ENCODE measurements at places on chromosomes 3 and 15.

DNA sequence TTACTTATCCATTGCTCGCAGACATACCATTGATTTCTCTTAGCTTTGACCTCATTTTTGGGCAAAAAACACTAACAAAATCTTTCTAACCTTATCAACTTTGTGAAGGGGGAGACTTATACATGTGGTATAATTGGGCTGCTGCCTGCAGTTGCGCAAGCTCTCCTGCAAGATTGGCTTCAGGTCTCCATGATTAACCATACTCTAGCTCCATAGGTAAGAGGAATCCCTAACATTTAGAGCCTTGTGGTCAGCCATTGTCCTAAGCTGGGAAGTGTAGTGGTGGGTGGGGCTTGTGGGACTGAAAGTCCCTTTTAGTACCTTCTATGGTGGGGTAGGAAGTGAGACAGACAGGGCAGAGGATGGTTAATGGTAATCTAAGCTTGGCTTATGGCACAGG lies 179.6 kb upstream of the THRB start:
- DNase-seq = no peak

GRCh38 chr3:53579636-53580035 lies 85.2 kb downstream of the CACNA1D start:
- no peak for DNase-seq

DNA sequence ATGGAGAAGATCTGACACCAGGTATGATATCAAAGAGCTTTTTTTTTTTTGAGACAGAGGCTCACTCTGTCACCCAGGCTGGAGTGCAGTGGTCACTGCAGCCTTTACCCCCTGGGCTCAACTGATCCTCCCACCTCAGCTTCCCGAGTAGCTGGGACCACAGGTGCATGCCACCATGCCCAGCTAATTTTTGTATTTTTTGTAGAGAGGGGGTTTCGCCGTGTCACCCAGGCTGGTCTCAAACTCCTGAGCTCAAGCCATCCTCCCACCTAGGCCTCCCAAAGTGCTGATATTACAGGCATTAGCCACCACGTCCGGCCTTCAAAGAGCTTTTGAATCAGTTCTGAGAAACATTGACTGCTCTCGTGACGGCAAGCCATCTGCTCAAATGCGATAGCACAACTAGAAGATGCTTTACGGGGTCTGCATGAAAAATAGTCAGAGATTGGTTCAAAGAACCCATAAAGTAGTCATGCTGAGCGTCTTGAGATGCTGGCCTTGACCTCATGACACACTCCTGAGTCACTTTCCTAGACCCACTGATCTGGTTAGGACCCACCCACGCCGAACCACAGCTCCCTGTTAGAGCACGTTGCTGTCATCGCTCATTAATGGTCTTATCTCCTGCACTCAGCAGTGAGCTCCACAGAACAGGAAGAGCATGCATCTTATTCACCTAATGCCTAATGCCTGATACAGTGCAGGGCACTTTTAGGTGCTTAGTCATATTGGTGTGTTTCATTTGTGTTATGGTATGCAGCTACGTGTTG lies 57.0 kb upstream of the NR2F2 start:
- DNase-seq = peak; percentile 92

GRCh38 chr3:107810171-107811071 lies 280.4 kb downstream of the CD47 start:
- no peak for DNase-seq

DNA sequence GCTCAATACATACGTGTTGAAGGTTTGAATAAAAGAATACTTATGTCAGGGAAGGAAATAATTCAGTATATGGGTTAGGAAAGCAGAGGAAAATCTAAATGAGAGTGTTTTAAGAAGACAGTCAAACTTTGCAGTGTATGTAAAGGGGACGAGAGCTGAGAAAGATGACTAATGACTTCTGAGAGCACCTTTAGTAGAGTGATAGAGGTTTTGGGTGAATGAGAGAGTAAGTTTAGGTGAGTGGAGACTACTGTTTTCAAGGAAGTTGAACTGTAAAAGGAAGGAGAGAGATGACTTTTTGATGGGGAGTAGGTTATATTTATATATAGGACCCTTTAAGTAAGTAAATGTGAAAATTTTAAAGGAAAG lies 9.4 kb downstream of the TBC1D23 start:
- DNase-seq = no peak

GRCh38 chr3:78967061-78967460 lies 800.7 kb downstream of the ROBO1 start:
- DNase-seq = no peak

DNA sequence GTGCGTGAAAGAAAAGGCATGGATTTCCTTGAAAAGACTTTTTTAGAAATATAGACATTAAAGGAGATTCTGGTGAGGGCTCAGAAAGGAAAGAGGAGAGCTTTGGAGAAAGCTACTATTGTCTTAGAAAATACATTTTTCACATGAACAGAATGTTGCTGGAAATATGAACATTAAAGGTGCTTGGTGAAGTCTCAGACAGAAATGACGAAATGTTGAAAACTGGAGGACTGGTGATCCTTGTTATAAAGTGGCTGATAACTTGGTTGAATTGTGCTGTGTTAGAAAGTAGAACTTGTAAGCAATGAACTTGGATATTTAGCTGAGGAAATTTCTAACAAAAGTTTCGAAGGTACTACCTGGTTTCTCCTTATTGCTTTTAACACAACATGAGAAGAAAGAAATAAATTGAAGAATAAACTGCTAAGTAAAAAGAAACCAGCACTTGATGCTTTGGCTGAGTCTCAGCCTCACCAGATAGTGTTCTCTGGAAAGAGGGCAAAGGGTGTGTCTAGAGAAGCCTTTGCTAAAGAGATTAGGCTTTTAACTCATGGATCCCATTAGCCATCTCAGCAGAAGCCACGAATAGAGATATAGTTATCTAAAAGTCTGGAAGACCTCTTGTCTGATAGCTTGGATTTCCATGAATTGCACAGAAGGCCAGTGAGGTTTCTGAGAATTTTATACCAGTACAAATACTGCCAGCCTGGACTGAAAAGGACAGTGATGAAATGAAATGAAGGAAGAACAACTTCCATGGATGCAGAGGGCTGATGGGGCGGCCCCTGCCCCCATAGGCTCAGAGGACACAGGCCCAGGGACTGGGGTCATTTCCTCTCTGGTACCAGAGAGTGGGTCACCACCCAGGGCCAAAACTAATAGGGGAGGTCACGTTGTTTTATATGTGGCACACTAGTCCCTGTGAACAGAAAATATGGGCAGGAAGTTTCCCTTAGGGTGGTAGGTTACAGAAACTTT lies 91.5 kb downstream of the RPL22L1 start:
- DNase-seq = no peak

- no peak for DNase-seq
Measured at GRCh38 chr3:46906471-46907058, 29.0 kb downstream of the PTH1R start.

DNA sequence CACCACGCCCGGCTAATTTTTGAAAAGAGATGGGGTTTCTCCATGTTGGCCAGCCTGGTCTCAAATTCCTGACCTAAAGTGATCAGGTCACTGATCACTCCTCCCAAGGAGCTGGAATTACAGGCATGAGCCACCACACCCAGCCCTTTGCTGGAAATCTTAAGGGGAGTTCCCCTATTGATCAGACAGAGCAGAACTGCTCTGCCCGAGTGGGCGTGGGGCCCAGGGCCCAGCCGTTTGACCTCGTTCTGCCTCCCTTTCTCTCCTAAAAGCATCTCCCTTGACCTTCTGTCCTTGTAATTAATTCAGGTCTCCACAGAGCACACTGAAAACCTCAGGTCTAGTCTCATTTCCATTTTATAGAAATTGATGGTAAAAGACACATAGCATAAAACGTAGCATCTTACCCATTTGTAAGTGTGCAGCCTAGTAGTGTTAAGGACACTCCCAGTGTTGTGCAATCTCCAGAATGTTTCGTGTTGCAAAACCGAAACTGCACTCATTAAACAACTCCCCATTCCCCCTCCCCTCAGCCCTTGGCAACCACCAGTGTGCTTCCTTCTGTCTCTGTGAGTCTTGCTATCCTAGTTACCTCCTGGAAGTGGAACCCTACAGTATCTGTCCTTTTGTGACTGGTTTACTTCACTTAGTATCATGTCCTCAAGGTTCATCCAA lies 89.3 kb downstream of the SLCO3A1 start:
- DNase-seq = peak; percentile 23

DNA sequence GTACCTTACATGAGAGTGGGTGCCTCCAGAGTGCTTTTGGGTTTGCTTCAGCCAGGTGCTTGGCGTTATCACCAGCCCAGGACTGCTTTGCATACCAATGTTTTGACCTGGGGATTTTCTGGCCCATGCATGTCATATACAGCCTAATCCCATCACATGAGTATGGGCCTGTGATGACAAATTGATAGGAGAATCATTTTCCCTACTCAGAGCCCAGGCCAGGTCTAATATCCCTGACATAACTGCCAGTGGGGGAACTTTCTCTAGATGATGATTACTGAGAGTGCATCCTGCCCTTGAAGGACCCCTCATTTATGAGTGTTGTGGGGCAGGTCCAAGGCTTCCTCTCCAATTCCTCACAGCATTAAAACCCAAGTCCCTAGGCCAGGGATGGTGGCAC lies 197.5 kb upstream of the LYSMD4 start:
- no peak for DNase-seq

GRCh38 chr3:120114981-120115380 lies 20.7 kb upstream of the GSK3B start:
- DNase-seq = no peak

DNA sequence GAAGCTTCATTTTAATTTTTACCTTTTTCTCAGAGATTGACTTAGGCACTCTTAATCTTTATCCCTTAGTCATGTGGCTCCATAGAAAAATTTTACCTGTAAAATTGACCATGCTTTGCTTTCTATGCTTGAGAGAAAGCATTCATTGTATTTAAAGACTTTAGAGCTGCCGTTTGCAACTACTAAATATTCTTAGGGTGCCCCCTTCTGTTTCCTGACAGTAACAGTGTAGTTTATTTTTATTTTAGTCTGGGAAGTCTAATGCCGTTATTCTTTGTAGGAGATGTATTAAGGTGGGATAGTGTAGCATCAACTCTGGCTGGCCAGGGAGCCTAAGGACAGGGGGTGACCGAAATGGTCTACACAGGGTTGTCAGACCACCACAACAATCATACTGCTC lies 84.5 kb upstream of the SYNPR start:
- no peak for DNase-seq

GRCh38 chr15:42094512-42094963 lies at the start of gene PLA2G4D:
Gene PLA2G4D, minus strand, starts transcription at chr15:42094562. Its CDS starts 103 bp downstream, at chr15:42094459.
- no peak for DNase-seq

- no peak for DNase-seq
Measured at GRCh38 chr3:32952369-32953077, 1.1 kb downstream of the CCR4 start.

- peak; percentile 34 for DNase-seq
Measured at GRCh38 chr15:87777054-87777561, 479.4 kb downstream of the NTRK3 start.

DNA sequence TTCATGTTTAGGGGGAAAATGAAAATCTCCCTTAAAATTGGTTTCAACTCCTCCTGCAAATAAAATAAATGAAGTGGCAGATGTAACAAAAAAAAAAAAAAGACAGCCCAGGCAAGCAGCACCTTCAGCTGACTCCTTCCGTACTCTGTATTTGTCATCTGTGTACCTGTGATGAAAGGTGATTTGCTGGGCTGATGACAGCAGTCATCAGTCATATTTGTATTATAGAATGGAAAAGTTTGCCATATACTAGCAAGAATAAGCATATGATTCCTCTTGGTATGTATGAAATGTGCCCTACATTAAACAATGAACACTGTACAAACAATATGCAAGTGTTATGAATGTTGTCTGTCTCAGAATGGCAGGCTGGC lies 44.1 kb upstream of the WWTR1 start:
- DNase-seq = no peak

- no peak for DNase-seq
Measured at GRCh38 chr15:99628374-99629001, 62.7 kb downstream of the MEF2A start.

DNA sequence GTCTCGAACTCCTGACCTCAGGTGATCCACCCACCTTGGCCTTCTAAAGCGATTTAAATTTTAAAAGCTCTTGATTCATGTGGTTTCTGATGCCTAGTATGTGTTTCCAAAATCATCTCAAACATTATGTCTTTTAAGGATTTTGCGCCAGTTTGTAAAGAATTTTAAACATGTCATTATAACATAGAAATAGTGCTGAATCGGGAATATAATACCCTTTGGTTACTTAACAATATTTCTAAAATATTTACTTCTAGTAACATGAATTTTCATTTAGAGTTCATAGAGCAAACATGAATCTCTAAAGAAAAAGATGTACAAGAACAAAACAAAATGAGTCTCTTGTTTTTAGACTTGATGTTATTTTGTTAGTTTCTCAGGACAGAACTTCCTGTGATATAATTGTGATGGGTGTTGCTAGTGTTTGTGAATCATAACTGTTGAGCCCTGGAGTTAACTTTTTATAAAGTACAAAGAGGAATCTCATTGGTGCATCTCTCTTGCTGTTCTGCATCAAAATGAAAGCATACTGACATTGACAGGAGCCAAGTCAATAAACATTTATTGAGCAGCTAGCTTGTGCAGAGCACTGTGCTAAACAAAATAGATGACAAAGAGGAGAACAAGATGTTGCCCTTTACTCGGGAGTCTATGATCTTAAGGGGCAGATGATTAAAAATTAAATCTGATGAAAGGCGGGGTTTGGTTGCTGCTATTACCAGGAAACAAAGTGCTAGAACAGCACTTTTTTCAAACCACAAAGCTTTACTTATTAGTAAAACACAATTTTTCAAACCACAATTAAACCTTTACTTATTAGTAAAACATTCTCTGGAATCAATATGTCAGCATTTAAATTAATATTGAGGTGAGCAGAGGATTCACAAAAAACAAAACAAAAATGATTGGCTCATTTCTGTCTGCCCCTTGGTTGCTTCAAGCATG lies 73.4 kb downstream of the MME start:
- no peak for DNase-seq

DNA sequence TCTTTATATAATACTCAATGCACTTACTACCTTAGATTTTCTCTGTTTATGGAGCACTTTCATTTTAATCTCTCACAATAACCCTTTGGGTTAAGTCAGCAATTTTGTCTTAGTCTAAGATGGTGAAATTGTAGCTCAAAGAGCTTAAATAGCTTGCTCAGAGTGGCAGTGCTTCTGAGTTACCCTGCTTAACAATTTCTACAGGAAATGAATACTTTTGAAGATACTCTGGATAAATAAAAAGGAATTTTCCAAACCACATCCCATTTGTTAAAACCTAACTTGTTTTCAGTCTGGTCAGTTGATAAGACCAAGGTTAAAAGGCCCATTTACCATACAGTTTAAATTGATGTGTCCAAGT lies 37.2 kb downstream of the HMG20A start:
- no peak for DNase-seq

GRCh38 chr3:167030082-167030725 lies 349.9 kb downstream of the ZBBX start:
- DNase-seq = no peak

GRCh38 chr3:48598323-48599076 lies 3.4 kb upstream of the COL7A1 start:
- peak; percentile 82 for DNase-seq
